ENCODE measurements at places on chromosomes 6 and 20.

DNA sequence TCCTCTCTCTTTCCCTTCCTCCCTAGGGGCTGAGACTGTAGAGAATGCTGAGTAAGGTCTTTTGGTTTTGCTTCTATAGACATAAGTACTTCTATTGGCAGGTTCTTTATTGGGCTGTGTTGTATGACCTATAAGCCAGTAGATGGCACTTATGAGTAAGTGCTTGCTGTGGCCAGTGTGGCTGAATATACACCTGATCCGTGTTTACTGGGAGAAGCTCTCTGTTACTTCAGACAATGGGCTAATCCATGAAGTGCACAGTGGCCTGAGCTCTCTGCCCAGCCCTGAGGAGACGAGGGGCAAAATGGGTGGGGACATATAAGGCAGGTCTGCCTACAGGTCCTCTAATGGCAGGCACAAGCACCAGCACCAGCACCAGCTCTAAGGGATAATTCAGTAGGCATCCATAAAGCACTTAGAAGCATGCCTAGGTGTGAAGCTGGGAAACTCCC, 610.3 kb downstream of the RNF144B start:
- no peak for DNase-seq

- DNase-seq: no peak
These were observed 115.8 kb upstream of the FLRT3 start for GRCh38 chr20:14453259-14453658.

- DNase-seq: no peak
These were observed 36.2 kb downstream of the SUN5 start for GRCh38 chr20:32967961-32968457.

GRCh38 chr6:135251498-135252441, 70.7 kb downstream of the MYB start:
- DNase-seq: no peak

DNA sequence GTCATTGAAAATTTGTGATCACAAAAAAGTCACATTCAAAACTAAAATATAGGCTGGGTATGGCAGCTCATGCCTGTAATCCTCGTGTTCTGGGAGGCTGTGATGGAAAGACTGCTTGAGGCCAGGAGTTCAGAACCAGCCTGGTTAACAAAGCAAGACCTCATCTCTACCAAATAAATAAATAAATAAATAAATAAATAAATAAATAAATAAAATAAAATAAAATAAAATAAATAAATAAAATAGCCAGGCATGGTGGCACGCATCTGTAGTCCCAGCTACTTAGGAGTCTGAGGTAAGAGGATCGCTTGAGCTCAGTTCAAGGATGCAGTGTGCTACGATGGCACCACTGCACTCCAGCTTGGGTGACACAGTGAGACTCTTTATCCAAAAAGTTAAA, 343.1 kb upstream of the RUNX2 start:
- DNase-seq: no peak

GRCh38 chr6:139942331-139942730, 567.9 kb upstream of the CITED2 start:
- no peak for DNase-seq

DNA sequence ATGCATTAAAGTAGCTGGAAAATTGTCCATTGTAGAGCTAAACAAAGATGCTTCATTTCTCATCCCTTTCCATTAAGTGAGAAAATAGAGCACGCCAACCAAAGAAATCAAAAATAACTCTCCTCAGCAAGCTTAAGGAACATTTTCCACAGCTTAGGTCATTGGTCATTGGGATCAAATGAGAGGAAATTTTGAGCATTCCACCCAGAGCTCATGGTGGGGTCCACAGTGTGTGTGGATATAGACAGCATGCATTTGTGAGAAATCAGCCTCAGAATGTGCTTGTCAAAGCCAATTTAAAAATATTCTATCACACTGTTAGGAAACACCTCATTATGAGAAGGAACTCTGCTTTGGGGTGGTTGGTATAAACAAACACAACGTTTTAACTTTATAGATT, 97.2 kb downstream of the HDGFL1 start:
- DNase-seq: no peak

DNA sequence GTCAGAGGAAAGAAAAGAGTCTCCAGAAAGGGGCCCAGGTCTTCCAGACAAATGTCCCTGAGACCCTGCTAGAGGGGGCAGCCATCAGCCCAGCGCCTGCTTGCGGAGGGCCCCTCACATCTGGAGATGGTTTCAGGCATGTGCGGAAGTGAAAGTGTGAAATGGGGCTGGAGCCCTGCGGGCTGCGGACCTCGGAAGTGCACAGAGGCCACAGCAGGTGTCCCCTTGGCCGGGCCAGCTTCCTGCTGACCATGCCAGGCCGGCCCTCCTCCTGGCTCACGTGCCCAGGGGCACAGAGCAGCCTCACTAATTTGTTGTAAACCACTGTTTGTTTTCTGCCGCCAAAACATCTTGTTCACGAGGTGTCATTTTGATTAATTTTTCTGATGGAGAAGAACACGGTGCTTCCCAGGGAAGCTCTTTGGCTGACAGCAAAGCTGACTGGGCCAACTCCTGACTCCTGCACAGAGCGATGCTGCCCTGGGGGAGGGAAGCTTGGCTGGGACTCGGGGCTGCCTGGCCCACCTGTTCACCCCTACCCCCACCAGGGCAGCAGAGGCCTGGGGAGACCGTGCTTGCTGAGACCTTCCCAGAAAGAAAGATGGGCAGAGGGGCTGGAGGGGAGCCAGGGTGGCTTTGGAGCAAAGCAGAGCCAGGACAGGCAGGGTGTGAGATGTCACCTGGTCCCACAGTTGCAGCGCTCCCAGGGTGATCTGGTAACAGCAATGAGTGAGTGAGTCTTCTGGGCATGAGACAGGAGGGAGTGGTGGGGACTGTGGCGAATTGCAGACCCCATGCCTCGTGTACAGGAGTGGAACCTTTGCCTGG, 54.2 kb downstream of the BCAS4 start:
- no peak for DNase-seq

DNA sequence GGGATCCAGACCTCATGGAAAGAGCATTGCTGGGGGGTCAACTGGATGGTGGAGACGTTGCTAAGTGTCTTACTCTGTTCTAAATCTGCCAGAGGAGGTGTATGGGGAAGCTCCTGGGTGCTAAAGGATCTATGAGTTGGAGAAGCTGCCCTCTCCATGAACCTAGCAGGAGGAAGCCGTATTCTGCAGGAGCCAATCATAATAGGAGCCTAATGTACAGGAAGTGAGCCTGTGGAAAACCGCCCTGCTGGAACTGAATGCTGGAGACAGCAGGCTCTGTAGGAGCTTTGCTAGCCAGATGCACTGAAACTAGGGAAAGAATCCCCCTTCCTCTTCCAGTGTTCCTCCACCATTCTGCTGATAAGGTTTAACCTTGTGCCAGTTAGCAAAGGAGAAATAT, 10.9 kb downstream of the CASP8AP2 start:
- no peak for DNase-seq

DNA sequence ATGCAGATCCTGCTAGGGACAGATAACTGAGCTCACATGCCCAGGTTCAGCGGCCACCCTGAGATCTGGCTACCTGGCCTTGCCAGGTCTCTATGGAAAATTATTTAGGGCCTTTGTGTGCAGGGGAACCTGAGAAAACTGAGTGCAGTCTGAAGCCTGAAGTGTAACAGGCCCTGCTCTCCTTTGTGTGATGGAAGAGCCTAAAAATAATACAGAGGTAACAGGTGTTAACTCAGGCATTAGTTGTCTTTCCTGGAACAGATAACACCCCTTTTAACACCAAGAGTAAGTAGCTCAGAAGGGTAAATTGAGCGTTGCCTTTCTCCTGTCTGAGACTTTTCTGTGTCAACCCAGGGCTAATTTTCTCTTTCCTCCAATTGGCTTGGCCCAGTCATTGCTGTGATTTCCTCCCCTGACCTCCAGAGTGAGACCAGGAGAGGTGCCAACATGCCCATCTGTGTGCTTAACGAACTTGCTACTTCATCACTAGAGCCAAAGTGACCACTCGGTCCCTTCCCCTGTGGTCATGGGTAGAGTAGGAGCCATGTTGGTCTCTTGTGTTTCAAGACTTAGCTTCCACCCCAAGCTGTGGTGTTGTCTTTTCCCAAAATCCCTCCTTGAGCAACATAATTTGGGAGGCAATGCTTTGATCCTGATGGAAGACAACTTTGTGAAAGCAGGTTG, 304.4 kb upstream of the JAG1 start:
- DNase-seq: no peak

- no peak for DNase-seq
These were observed 55.1 kb downstream of the JAG1 start for GRCh38 chr20:10618611-10619245.

GRCh38 chr6:96909811-96910210, 12.1 kb upstream of the NDUFAF4 start:
- no peak for DNase-seq

- no peak for DNase-seq
These were observed 537 bp downstream of the CSTF1 start for GRCh38 chr20:56392881-56393482.

DNA sequence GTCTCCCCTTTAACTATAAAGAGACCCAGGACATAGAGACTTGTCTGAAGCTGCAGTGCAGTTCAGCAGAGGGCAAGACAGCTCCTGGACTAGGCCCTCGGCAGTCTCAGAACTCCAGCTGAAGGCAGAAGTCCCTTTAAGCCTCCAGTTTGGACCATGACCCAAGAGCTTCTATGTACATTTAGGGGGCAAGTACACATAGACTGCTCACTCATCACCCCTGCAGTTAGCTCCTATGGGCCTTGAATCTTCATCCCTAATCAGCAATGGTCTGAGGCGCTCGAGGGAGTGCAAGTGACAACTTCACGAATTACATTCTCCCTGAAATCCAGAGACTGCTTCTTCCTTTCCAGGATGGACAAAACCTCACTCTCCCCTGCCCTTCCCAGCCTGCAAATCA, 47.4 kb downstream of the KCNK5 start:
- no peak for DNase-seq

DNA sequence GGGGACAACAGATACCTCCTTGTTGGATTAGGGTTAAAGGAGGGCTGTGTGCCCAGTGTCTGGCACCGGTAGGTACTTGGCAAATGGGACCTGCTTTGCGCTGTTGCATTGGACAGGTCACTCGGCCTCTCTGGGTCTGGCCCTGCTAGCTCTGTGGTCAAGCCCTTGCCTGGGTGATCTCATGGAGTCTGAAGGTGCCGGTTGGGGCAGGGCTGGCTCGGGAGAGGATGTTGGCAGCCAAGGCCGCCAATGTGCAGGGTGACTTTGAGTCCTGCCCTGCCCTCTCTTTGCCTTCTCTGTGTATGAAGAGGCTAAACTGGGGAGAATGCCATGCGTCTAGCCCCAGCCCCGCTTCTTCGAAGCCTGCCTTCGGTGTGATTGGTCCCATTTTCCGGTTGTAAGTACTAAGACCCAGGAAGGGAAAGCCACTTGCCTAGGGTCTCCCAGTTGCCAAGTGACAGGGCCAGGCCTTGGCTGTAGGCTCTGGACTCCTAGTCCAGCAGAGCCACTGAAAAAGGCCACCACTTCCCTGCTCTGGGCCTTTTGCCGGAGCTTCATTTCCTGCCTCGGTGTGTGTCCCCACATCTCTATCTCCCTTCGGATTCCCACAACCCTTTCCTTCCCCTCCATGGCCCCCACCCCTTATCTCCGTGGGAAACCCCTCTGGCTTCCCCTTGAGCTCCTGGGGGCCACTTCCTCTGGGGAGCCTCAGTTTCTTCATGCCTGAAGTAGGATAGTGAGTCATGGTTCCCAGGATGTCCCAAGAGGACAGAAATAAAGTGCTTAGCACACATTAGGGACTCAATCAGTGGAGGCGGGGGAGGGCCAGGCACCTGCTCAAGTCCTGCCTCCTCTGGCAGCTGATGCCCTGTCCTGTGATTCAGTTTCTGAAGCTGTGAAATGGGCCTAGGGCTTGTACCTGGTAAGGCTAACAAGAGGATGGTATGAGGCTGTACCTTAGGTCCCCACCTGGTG, 3.9 kb downstream of the SRC start:
- no peak for DNase-seq

DNA sequence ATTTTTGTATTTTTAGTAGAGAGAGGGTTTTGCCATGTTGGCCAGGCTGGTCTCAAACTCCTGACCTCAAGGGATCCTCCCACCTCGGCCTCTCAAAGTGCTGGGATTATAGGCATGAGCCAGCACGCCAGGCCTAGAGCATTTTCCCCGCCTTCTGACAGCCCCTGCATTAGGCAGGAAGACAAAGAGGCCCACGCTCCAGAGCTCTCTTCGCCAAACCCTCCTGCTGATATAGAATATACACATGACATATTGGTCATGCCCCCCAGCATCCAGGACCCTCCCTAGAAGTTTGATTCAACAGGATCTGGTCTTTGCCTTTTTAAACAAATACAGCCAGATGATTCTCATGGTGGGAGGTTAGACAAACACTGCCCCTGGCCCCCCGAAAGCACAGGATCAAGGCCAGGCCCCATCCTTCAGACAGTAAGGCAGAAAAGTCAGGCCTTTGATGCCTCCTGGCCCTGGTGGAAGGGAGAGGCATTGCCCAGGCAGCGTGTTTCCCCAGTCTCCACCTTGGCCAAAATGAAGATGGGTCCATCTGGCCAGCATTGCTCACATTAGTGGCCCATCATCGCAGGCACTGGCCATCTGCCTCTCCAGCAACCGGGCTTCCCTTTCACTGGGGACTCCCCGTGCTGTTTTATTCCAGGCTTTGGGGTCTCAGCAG, 4.4 kb downstream of the SULF2 start:
- DNase-seq: no peak

- no peak for DNase-seq
These were observed 71.7 kb upstream of the CEP85L start for GRCh38 chr6:118722829-118723813.

DNA sequence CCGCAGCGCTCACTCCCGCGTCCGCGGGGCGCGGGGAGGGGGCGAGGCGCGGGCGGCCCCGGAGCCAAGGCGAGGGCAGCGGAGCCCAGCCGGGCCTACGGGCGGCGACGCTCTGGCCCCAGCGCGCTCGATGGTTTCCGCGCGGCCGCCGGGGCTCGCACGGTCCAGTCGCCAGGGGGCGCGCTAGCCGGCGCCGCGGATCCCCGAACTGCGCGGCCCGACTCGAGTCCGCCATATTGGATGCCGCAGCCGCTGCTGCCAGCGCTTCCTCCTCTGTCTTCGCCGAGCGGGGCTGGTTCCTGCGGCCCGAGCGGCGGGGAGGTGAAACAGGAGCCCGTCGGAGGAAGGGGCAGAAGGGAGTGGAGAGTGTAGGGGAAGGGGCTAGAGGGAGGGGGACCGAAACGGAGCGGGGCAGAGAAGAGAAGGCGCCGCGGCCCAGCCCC, at the start of gene SCAF8:
TSS of gene SCAF8 (plus strand) at position 234 of the 443 bp plus-strand sequence. CDS start 485 bp downstream, outside the sequence.
- DNase-seq: peak; percentile 74

GRCh38 chr6:92124200-92124651, 1295.1 kb downstream of the EPHA7 start:
- DNase-seq: no peak

- no peak for DNase-seq
These were observed 63.9 kb upstream of the FUCA2 start for GRCh38 chr6:143575440-143575839.

GRCh38 chr20:38297916-38298674, 5.9 kb upstream of the BPI start:
- no peak for DNase-seq

- DNase-seq: no peak
These were observed 372.0 kb upstream of the FLRT3 start for GRCh38 chr20:14709439-14709838.

All from activated naive CD4-positive, alpha-beta T cell (primary cell).